ENCODE measurements at places on chromosomes 3 and 15. TPM values are rescaled to one million over a fixed set of nuclear protein-coding genes. Genes with fewer than 3 reads are reported as not detected.
A peak's percentile ranks its signal among the peaks of the same experiment; 100 is the strongest.

DGKG gene
- total RNA-seq, result not detected

RASA2 gene
- total RNA-seq, result 20.2 TPM

AGTR1 gene
- not detected for total RNA-seq

MESD gene
- total RNA-seq, result 30.5 TPM

DNA sequence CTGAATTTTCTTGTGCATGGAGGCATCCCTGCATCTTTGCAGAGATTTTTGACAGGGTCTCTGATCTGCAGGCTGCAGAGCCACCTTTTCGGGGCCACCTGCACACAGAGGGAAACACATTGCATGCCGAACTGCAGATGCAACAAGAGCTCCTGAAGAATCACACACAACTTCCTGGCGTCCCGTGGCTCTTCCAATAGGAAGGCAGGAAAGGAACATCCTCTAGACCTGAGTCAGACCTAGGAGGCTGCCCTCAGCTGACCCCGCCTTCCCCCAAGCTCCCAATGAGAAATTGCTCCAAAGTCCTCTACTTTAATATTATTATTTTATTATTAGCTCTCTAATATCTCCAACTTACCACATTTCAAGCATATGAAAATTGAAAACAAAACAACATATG, 213.2 kb upstream of the ARRDC4 start:
- no peak overlapping the region for H3K4me3 ChIP-seq
- H3K27ac ChIP-seq, result no peak overlapping the region
- H3K36me3 ChIP-seq, result no peaks in the 10 kb centered on the region
- DNase-seq, result no peak
- H3K27me3 ChIP-seq, result no peaks in the 10 kb centered on the region

DNA sequence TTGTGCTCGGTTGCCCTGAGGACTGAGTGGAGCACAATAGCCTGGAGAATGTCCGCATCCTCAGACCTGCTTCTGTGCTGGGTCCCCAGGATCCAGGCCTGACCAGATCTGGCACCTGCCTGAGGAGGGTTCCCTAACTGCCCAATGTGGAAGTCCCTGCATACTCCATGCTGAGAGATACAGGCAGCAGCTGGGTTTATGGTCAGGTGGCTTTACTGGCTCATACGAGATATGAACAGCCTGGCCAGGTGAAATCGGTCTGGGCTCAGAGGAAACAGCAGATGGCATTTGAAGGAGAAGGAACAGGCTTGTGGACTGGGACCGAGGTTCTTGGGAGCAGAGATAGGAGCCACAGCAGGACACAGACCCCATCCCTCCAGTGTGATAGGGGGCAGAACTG, 18.2 kb upstream of the KIF23 start:
- H3K27ac ChIP-seq, result no peak overlapping the region
- no peaks in the 10 kb centered on the region for H3K27me3 ChIP-seq
- H3K36me3 ChIP-seq, result no peaks in the 10 kb centered on the region
- DNase-seq, result no peak

GRCh38 chr3:186513386-186513785, 30.8 kb downstream of the CRYGS start:
- H3K36me3 ChIP-seq, result no peaks in the 10 kb centered on the region
- no peak for DNase-seq
- H3K27ac ChIP-seq, result no peak overlapping the region
- H3K27me3 ChIP-seq, result peaks cover 2% of the 10 kb centered on the region
- no peak overlapping the region for H3K4me3 ChIP-seq

DNA sequence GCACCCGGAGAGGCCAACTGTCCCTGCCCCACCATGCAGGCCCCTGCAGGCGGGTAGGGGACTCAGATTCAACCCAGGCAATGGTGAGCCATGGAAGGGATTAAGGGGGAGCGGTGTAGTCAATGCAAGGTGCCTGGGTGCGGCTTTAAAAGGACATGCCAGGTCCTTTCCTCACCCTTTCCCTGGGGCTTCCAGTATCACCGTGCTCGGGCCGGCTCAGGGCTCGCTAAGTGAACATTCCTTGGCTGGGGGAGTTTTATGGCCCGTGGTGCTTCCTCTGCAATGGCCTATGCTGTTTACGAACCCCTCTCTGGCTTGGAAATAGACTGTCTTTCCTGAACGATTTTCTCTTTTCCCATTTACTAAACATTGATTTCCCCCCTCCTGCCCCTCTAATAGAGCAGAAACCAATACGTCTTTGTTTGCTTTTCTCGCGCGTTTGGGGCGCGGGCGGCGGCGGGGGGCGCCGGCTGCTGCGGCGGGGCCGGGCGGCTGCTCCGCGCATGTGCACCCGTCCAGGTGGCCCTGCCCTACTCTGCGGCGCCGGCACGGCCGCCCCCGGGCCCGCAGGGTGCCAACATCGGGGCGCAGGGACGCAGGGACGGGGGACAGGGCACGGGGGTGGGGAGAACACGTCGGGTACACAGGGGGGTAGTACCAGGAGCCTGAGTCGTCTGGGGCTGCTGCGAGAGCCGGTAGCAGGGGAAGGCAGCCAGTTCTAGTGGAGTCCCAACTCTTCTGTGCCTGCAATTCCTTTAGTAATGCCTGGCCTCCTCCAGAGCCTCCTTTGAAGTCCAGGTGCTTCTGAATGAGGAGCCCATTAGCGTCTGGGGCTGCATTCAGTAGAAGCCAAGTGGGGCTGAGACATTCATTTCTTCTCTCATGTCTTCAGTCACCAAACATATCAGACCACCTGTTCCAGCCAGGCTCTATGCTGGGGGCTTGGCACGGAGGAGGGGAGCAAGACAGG, 26.9 kb upstream of the CACNA2D2 start:
- H3K27ac ChIP-seq, result no peak overlapping the region
- no peak for DNase-seq
- H3K36me3 ChIP-seq, result no peaks in the 10 kb centered on the region
- H3K27me3 ChIP-seq, result peaks cover 25% of the 10 kb centered on the region
- H3K4me1 ChIP-seq, result no peaks in the 10 kb centered on the region
- no peak overlapping the region for H3K4me3 ChIP-seq

DNA sequence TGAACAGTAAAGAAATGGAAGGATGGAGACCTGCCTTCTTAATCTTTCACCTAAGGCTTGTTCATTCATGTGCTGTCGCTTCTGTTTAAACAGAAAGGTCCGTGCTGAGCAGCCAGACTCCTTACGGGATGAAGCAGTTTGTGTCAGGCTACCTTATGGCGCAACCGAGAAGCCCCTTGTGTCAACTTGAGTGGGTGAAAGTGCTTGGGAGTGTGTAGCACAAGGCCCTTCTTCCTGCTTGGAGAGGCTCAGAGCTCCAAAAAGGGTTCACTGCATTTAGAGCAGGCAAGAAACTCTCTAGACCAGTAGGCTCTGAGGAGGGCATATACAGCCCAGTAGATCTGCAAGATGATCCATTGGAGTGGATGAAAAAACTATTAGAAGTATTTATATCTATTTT, 16.0 kb downstream of the CAPN3 start:
- H3K27ac ChIP-seq, result no peak overlapping the region
- no peak overlapping the region for H3K4me3 ChIP-seq
- no peaks in the 10 kb centered on the region for H3K4me1 ChIP-seq
- H3K27me3 ChIP-seq, result no peaks in the 10 kb centered on the region

GRCh38 chr15:43492673-43493601, at the start of gene TP53BP1:
TP53BP1 (minus strand) TSS chr15:43493156; CDS start chr15:43493043, 113 bp downstream.
- peak; percentile 95 for DNase-seq
- peak within 1 kb of the TSS; percentile 45 for H3K27ac ChIP-seq
- H3K4me3 ChIP-seq, result peak within 1 kb of the TSS; percentile 76
- peaks cover 4% of the 10 kb centered on the region for H3K36me3 ChIP-seq

GRCh38 chr3:190053919-190054672, 66.6 kb downstream of the P3H2 start:
- no peak overlapping the region for H3K4me3 ChIP-seq
- peak; percentile 34 for DNase-seq
- peaks cover 13% of the 10 kb centered on the region for H3K4me1 ChIP-seq
- no peaks in the 10 kb centered on the region for H3K36me3 ChIP-seq
- H3K27ac ChIP-seq, result peak overlapping the region; percentile 4
